ENCODE measurements at places on chromosomes 2 and 18.

GRCh38 chr2:136115183-136115761 is 2.7 kb downstream of the CXCR4 start:
- DNase-seq: no peak

DNA sequence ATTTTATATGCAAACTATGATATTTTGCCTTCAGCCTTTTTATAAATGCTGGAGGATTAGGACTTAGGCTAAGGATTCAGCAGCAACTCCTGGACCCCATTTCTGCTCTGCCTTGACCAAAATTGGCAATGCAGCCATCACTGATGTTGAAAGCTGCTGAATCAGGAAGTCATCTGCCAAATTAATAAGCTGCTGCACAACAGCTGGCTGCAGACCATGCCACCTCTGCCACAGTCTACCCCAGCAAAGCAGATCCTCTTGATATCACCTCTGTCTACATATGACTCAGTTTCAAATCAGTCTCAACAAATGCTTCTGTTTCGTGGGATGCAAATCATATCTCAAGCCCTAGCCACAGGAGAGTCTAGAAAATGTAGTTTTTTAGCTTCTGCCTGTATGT is 7.1 kb upstream of the SOS1 start:
- DNase-seq: no peak

GRCh38 chr2:74074487-74074886 is 73.2 kb downstream of the BOLA3 start:
- DNase-seq: no peak

GRCh38 chr2:67952066-67952465 is 110.7 kb downstream of the C1D start:
- no peak for DNase-seq

DNA sequence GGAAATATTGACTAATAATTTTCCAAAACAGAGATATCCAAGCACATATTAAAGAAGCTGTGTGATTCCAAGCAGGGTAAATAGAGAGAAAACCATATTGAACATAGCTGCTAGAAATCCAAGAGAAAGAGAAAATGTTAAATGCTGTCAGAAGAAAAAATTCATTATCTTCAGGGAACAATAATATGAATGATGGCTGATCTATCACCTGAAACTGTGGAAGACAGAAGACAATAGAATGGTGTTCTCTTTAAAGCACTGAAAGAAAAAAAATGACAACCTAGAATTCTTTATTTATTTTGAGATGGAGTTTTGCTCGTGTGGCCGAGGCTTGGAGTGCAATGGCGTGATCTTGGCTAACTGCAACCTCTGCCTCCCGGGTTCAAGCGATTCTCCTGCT is 17.3 kb downstream of the PPP1CB start:
- no peak for DNase-seq

GRCh38 chr2:236343400-236344161 is 79.4 kb upstream of the ASB18 start:
- peak; percentile 32 for DNase-seq

- no peak for DNase-seq
Observed at GRCh38 chr2:234787114-234787513, 164.7 kb upstream of the SH3BP4 start.

GRCh38 chr2:156818944-156819343 is 382.8 kb downstream of the GPD2 start:
- no peak for DNase-seq

GRCh38 chr2:57075226-57075625 is 891.4 kb downstream of the CCDC85A start:
- no peak for DNase-seq

GRCh38 chr2:26011990-26012856 is 21.7 kb upstream of the RAB10 start:
- peak; percentile 76 for DNase-seq

GRCh38 chr2:196439760-196440159 is 199.8 kb upstream of the CCDC150 start:
- DNase-seq: no peak

DNA sequence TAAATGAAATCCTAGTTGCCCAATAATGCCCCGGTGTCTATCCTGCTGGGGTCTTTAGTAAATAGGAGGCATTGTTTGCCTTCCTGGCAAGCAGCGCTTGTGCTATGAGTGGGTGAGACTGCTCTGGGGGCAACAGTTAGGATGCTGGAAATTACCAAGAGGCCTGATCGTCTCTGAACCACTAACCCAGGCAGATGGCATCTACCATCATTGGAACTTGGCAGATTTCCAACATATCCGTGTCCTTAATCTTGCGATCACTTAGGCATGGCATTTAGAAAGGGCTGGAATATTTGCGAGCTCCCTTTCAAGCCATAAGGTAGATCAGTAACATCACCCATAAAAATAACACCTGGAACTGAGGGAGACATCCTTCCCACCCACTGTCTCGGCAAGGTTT is 18.8 kb upstream of the SH3RF3 start:
- DNase-seq: no peak

DNA sequence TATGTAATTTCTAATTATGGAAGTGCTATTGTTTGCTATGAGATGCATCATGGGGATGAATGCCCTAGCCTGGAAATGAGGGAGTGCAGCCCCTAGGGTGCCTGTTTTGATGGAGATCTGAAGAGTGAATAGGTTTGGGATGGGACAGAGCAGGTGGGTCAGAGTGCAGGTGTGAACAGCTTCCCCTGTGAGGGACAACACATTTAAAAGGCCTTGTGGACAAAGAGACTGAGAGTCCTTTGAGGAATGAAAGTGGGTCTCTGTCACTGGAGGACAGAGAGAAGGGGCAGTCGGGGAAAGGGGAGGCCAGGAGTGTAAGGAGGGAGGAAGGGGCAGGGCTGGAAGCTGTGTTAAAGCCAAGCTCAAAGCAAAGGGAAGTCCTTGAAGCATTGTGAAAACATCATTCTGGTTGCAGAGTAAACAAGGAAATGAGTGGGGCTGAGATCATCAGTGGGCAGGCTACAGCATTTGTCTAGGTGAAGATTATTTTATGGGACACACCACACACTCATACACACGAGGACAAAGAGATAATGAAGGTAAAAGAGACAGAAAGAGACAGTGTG is 877.6 kb downstream of the SLC4A3 start:
- no peak for DNase-seq

GRCh38 chr2:177675350-177675821 is 282.8 kb downstream of the AGPS start:
- no peak for DNase-seq

- peak; percentile 12 for DNase-seq
Observed at GRCh38 chr2:196555726-196556125, 83.8 kb upstream of the CCDC150 start.

GRCh38 chr2:225282858-225283710 is 116.4 kb upstream of the NYAP2 start:
- no peak for DNase-seq

DNA sequence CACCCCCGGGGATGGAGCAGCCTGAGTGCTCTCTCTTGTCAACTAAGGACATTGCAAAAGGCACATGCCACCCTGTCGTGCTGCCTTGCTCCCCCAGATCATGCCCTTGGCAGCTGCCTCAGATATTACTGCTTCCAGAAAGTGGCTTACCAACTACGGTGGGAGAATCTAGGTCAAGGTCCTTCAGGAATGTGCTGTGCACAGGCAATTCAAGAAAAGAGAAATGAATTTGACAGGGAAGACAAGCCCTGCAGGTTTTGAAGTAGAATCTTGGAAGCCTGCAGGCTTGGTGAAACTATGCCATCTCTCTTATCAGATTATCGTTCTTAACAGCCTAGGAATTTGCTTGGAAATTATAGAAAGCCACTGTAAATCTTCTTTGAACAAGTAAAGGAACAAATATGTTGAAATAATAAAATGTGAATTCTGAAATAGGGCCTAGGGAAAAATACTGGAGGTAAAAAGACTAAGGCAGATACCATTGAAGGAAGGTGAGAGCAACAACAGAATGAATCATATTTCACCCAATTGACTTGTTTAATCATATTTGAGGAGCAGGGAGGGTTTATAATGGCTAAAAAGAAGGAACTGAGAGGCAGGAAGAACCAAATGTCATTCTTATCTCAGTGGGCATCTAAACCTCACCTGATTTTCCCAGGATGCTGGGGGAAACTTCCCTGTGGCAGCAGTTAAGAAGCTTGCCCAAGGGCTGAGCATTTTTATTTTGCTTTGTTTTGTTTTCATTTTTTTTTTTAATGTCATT is 94.0 kb upstream of the GLS start:
- DNase-seq: no peak

- no peak for DNase-seq
Observed at GRCh38 chr2:239223310-239224198, 177.3 kb downstream of the HDAC4 start.

- DNase-seq: no peak
Observed at GRCh38 chr18:56044239-56044638, 456.2 kb upstream of the TCF4 start.

DNA sequence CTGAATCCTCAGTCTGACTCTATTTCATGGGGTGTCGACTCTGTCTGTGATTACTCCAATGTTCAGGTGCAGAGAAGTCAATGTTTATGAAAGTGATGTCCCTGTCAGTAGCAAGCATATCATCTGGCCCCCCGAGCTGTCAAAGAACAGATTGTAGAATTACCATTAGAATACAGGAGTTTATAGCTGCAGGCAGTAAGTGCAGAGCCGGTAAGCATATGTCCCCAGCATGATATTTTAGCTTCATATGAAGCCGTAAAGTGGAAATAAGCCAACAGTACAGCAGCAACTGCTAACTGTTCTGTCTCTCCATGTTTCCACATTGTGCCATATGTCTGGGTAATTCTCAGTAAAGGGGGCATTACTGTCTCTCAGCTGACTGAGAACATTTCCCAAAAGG is 541.8 kb downstream of the SOX11 start:
- DNase-seq: no peak

GRCh38 chr2:61318553-61318952 is 152.3 kb downstream of the USP34 start:
- DNase-seq: no peak

- no peak for DNase-seq
Observed at GRCh38 chr18:44895176-44895798, 214.6 kb downstream of the SETBP1 start.

- no peak for DNase-seq
Observed at GRCh38 chr2:60296219-60296955, 257.1 kb downstream of the BCL11A start.

- no peak for DNase-seq
Observed at GRCh38 chr2:68766376-68766845, 31.8 kb downstream of the ARHGAP25 start.

DNA sequence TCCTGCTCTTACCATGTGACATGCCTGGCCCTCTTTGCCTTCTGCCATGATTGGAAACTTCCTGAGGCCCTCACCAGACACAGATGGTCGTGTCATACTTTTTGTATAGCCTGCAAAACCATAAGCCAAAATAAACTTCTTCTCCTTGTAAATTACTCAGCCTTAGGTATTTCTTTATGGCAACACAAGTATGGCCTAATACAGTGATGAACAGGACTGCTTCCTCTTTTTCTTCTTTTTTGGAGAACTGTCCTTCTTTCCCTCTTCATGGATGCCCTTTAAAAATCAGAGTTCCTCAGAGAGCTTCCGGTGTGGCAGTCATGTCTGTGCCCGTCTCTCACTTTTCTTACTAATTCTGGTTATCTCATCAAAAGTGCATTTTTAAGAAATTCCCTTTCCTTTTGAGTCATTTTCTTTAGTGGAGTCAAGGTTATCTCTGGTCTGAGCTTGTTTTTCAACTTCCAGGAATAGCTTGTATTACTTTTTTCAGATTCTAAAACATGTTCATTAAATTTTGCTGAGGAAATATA is 9.2 kb upstream of the IL1A start:
- DNase-seq: no peak

GRCh38 chr18:9615280-9615797 is 980 bp upstream of the PPP4R1 start:
- no peak for DNase-seq

GRCh38 chr2:88211003-88211808 is 41.1 kb downstream of the THNSL2 start:
- no peak for DNase-seq

DNA sequence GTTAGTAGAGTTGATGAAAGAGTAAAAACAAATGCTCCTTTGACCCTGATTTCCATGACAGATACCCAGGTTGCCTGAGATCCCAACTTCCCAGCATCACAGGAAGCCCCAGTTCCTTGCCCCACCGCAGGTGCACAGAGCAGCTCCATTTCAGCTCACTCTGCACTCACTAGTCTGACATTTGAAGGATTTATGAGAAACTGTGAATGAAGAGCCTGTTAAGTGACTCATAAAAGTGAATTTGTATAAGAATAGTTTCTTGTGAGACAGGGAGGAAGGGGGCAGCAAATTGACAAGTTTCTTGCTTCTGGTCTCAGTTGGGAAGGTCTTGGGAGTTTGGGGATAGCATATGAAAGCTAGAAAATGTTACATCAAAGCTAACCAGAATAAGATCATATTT is 248.7 kb upstream of the ATP5MC3 start:
- DNase-seq: no peak

DNA sequence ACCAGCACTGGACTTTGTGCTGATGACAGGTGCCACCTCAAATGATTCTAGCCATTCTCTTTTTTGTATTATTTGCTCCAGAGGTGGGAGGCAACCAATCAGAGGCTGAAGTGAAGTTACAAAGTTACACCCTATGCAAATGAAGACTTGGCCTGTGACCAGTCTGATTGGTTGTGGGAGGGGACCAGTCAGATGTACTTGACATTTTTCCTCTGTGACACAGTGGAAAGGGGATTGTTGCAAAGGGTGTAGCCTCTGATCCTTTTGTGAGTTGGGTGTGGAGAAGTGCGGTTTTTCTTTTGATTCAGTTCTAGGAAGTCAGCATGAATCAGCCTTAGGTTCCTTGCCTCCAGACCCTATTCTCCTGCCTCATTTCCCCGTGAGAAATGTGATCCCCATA is 244.0 kb downstream of the ARL6IP6 start:
- no peak for DNase-seq

- no peak for DNase-seq
Observed at GRCh38 chr2:2577407-2577831, 246.3 kb upstream of the MYT1L start.

GRCh38 chr2:2694746-2695145 is 363.7 kb upstream of the MYT1L start:
- DNase-seq: no peak

- DNase-seq: no peak
Observed at GRCh38 chr2:160920791-160921303, 239.4 kb upstream of the TANK start.

GRCh38 chr18:63271148-63271547 is 48.4 kb downstream of the BCL2 start:
- no peak for DNase-seq

GRCh38 chr2:1115843-1116539 is 165.3 kb downstream of the SNTG2 start:
- no peak for DNase-seq

Data from D721Med (cell line).